ENCODE measurements at places on chromosomes 7 and 10. TPM values are rescaled to one million over a fixed set of nuclear protein-coding genes. Genes with fewer than 3 reads are reported as not detected.

DNA sequence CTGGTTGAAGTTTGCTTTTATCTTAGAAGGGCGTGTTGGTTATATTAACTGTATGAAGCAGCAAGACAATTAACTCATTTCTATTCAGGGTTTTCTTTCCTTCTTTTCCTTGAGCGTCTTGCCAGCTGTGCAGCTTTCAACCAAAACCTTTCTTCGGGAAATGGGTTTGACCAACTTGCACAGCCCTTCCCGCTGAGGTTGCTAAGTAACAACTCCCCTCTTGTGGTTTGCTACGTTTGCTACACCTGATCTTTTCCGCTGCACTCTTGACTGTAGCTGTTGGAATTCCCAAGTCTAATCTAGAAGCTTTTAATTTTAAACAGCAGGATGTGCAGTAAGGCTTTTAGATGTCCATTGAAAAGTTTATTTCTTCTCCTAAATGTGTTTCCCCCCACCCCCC, 116.9 kb downstream of the CDCA7L start:
- no peak for DNase-seq

Gene PLAU
- total RNA-seq: 4.2 TPM

GRCh38 chr10:121753726-121754476, 155.7 kb upstream of the FGFR2 start:
- no peak for DNase-seq

DNA sequence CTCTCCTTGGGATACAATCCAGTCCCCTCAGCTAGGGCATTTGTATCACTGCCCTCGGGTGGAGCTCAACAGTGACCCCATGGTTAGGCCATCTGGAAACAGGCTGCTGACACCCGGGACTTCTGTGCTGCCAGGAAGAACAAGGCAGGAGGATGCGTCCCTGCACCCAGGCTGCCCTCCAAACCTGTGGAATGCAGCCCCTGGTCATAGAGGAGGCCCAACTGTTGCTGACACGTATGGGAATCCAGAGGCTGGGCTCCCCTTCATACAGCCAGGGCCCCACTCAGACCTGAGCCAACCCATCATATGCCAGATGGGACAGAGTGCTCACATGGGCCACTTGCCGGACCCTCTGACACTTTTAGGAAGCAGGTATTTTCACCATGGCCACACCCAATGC, 45.5 kb upstream of the SRGN start:
- DNase-seq: no peak

Gene HERC4
- 44.3 TPM for total RNA-seq

DNA sequence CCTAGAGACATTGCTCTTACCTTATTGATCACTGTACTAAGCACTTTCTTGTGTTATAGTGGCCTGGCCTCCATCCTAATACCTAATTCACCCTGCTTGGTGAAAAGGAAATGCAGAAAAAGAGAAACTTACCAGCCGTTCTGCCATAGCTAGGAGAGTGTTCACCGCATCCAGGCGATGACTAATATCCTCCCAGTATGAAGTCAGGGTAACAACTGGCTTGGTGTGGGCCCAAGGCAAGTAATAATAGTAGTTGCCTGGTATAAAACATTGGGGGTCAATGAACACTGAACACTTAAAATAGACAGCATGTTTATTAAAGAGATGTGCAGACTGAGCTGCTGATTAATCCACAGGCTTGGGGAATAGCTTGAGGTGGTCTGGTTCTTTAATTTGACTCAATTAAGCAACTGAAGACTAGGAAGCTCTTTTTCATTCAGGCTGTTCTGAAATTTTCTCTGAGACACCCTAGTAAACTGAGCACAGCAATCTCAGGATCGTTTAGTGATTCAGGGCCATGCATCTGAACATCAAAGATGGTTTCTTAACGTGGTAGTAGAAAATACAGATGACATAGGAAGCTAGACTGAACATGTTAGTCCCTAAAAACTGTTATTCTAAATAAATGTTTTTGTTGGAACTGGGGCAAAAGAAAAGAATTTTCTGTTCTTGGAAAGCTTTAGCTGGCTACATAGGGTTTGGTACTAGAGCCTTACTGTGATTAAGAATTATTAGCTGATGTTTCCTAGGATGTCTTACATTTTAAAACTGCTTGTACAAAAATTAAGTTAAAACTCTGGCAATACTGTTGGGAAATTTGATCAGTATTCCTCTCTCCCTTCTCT, 102.2 kb downstream of the MYOF start:
- DNase-seq: no peak

DNA sequence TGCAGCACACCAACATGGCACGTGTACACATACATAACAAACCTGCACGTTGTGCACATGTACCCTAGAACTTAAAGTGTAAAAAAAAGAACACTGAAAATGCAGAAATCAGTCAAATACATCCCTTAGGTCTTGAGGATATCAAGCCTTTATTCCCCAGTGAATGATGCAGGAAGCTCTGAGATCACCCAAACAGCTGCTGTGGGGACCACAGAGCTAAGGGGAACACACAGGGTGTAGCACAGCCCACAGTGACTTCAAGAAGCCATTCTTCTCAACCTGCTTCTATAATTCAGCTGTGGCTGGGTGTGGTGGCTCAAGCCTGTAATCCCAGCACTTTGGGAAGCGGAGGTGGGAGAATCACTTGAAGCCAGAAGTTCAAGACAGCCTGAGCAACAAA, 314.9 kb downstream of the CALN1 start:
- DNase-seq: no peak

- no peak for DNase-seq
These were observed 99.3 kb upstream of the OIT3 start for GRCh38 chr10:72794260-72794659.

DNA sequence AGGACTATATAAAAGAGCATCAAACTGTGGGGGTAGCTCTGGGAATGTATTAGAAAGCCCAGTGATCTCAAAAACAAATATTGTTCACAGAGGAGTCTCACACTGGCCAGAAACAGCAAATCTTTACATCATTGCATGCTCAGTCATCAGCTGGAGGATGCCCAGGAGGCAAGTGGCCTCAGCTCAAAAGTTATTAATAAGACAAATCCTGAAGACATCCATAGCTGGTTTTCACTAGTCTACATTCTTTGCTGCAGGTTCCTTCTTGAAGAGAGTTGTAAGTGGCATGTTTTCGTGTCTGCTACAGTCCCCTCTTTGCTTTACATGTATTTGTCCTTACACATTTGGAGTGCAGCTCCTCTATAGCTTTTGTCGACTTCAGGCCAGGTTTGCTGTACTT, 8.6 kb upstream of the CCDC7 start:
- DNase-seq: no peak

- no peak for DNase-seq
These were observed 13.3 kb upstream of the DAGLB start for GRCh38 chr7:6460990-6461584.

Gene HACD1
- total RNA-seq: 14.6 TPM

Gene DNAJB9
- 10.0 TPM for total RNA-seq

DNA sequence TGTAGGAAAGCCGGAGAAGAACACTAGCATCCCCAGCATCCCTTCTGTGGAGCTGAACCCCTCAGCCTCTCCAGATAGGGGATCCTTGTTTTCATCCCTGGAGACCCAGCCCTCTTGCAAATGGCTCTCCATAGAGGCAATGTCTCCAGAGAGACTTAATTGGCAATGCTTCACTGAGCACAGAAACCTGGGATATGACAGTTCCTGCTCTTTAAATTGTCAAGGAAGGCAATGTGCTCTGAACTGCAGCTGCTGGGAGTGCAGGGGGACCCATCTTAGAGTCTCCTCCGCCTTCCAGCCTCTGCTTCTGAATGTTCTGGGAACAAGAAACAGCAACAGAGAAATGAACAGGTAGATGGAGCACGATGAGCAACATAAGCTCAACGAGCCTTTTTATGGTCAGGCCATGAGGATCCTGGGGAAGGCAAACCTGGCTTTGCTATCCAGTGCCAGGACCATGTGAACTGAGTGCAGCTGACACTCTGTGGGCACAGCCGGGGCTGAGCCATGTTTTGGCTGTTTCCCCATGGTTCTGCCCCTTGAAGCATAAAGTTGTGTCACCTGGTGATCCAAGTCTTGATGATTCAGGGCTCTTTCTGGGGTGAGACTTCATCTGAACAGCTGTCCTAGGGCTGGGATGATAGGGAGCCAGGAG, 481.0 kb downstream of the PLXNA4 start:
- no peak for DNase-seq

Gene COBL
- total RNA-seq: 0.41 TPM

- DNase-seq: no peak
These were observed 88.8 kb downstream of the NOD1 start for GRCh38 chr7:30389791-30390190.

Gene CDH23
- total RNA-seq: 2.0 TPM

GRCh38 chr7:66505531-66506451, 122.9 kb upstream of the KCTD7 start:
- DNase-seq: no peak

- DNase-seq: no peak
These were observed 20.1 kb downstream of the TMEM168 start for GRCh38 chr7:112770051-112770450.

DNA sequence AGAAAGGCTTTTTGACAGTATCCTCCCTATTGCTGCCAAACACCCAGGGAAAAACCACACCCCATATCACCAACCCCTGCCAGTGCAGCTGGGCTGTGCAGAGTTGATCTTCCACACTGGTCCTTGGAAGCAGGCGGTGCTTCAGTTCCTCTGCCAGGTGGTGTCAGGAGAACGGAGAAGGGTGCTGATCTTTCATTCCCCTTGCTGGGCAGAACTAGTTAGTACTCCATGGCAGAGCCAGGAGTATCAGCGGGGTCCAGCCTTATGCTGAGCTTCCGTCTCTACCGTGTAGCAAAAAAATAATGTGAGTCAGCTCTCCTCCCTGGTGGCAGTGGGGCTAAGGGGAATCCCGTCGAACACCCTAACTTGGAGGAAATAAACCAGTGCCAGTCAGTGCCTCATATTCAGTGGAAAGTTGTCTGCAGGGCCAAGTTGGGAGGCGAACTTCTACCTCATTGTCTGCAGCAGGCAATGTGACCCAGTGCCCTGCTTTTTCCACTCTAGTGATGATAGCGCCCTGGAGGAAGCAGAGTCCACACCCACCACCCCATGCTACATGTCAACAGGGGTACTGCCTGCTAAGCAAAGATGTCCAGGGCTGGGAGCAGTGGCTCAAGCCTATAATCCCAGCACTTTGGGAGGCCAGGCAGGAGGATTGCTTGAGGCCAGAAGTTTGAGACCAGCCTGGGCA, 175.4 kb downstream of the AUTS2 start:
- no peak for DNase-seq

DNA sequence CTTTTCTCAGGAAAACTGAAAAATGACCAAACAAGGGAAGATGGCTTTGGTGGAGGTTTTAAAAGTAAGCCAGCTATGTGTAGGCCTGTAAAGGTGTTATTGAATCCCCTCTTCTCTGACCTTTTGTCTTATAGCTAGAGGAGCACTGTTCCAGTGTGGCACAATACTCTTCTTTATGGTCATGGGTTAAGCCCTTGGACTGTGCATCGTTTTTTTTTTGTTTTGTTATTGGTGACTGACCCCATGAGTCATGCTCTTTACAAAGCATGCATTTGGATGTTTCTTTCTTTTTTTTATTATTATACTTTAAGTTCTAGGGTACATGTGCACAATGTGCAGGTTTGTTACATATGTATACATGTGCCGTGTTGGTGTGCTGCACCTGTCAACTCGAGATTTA, 19.6 kb upstream of the FAM25A start:
- DNase-seq: no peak

Gene C7orf57
- not detected for total RNA-seq

GRCh38 chr10:104678658-104679057, 37.6 kb downstream of the SORCS3 start:
- no peak for DNase-seq

DNA sequence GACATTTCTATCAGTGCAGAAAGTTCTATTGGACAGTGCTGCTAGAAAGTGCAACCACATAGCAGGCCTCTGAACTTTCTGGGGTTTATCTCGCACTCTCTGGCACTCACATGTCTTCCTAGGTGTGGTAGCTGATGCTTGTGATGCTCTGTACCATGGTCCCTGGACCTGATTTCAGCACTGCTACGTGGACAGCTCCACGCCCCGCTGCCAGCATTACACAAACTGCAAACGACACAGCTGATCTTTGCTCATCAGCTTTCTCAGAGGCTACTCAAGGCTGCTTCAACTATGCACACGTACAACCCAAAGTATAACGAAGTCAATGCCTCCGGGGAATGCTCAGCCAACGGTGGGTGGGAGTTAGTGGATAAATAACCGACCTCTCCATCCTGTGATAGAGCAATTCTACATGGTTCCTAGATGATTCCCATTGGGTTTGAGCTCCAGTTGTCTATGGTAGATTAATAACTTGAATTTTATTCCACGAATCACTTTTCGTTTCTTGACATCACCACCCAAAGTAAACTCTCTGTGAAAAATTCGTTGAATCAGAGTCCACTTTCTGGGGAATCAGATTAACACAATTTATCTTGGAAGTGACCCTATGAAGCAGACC, 302.5 kb downstream of the ACTR3B start:
- peak; percentile 44 for DNase-seq

GRCh38 chr10:35316218-35316967, 19.9 kb upstream of the CCNY start:
- no peak for DNase-seq

GRCh38 chr7:22879280-22879679, 56.6 kb upstream of the TOMM7 start:
- DNase-seq: no peak

DNA sequence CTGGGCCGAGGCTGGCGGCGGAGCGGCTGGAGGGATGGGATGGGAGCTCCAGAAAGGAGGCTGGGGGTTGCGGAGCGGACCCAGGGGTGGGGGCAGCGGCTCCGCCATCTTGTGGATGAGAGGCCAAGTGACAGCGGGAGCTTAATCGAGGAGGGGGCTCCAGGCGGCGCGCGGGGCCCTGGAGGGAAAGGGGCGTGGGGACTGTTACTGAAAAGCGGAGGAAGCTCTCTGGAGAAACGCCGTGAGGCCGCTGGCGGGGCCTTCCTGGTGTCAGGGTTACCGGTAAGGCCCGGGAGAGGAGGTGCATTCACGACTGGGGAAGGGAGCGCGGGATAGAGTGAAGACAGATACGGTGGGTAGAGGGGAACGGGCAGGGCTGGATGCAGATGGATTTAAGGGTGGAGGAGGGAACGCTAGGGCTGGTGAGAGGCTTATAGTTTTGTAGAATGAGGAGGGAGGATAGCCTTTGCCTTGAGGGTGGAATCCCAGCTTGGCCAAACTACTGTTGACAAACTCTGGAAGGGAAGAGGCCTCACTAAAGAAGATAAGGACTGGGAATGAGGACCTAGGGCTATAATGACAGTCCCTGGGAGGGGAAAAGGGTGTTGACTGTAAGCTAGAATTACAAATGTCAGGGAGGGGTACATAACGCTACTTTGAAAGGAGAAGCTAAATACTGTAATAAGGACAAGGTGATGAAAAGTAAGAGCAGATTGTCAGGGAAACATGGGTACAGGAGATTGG, 535 bp downstream of the BTRC start:
- peak; percentile 70 for DNase-seq

GRCh38 chr10:27481486-27481885, 22.6 kb upstream of the RAB18 start:
- no peak for DNase-seq

- no peak for DNase-seq
These were observed 112.2 kb downstream of the SEMA3C start for GRCh38 chr7:80806663-80807062.

- DNase-seq: no peak
These were observed 270.9 kb downstream of the RELN start for GRCh38 chr7:103718482-103719061.

Gene NHLRC2
- total RNA-seq: 58.7 TPM

Gene SPDYE16
- total RNA-seq: 0.35 TPM
